ENCODE measurements at places on chromosomes 5 and 9.
A peak's percentile ranks its signal among the peaks of the same experiment; 100 is the strongest.

DNA sequence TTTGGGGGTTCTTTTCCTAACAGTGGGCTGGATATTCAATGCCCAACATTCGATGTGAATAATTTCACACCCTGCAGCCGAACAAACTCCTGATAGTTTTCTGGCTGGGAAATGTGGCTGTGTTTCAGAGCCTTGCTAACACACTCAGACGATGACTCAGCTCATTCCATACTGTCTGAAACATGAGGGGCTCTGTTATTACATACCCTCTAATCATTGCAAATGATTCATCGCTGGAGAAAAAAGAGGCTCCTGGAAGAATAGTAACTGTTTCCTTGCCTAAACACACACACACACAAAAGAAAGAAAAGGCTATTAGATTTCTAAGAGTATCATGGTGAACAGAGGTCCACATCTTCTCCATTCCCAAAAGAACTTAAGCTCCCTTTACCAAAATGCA lies 75.8 kb downstream of the OXCT1 start:
- DNase-seq = no peak

DNA sequence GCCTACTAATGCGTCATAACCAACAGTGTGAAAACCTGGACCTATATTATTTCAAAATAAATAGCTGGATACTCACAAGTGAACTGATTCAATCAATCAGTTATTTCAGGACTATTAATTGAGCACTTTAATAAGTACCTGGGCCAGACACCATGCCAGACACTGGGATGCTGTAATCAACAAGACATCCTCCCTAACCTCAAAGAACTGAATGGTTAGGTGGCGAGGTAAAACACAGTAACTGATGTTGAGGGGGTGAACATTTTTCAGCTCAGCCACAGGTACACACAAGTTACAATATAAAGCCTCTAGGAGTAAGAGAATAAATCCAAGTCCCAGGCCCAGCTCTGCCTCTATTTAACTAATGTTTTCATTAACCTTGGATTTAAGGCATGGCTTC lies 24.0 kb downstream of the CDH6 start:
- no peak for DNase-seq

GRCh38 chr9:86315078-86315477 lies 32.7 kb upstream of the ISCA1 start:
- no peak for DNase-seq

DNA sequence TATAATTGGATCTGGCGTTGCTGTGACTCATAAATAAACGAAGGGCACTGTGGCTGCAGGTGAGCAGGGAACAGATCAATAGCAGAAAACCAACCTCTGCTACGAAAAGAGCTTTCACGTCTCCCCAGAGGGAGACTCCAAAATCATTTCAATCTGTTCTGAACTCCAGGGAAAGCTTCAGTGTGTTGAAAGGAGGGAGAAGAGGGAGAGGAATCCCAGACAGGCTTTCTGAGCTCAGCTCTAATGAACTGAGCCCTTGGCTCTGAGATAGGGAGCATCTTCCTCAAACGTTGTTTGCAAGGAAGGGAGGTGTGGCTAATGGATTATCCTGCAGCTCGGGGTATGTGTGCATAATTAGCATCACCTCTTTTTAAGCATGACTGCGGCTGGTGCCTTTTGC lies 288.0 kb upstream of the IRX4 start:
- no peak for DNase-seq

DNA sequence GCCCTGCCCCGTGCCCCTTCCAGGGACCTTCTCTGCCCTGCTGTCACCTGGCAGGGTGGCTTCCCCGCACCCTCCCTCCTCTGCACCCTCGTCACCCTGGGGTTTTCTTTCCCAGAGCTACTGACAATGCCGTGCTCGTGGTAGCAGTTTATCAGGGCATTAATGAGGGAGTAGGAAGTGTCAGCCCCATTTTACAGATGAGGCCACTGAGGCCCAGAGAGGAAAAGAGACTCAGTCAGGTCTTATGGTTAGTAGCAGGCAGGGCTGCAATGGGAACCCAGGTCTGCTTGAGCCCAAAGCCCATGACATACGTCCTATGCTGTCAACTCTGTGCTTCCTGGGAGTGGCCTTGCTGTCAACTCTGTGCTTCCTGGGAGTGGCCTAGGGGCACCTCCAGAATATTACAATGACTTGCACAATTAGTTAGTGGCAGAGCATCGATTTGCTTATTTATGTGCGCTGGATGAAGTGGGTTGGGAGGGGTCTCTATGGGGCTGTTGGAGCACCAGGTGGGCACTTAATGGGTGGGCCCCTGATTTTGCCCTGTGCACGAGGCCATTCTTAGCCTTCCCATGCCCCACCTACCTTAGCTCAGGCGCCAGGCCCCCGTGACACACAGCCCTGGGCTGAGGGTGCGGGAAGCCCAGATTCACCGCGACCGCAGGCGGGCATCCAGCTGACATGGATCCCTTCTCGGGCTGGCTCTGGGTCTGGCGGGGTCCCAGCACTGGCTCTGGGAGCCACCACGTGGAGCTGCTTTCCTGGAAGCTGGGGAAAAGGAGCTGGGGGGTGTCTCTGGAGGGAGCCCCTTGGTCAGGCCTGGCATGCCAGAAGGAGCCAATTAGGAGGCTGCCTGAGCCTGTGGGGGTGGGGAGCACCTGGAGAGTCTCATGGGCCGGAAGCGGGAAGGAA lies 82.0 kb upstream of the ORM1 start:
- no peak for DNase-seq

GRCh38 chr5:130032807-130033206 lies 128.5 kb downstream of the CHSY3 start:
- DNase-seq = no peak

GRCh38 chr5:148104226-148104625 lies 40.4 kb downstream of the SPINK5 start:
- no peak for DNase-seq

GRCh38 chr5:137611011-137611580 lies 112.0 kb upstream of the SPOCK1 start:
- no peak for DNase-seq

DNA sequence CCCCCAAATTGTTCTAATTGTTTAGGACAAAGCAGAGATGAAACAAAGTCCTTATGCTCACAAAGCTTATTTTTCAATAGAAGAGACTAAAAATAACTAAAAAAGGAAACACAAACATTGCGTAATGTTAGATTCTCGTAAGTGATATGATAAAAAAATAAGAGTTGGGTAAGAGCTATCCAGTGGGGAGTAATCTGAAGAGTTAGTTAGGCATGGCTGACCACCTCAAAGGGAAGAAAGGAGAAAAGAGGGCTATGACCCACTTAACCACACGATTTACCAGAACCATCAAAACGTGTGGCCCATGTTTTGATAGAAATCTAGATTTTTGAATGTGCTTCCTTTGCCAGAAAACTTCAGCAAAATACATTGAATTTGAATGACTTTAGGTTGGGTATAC lies 1296.8 kb upstream of the NUDT12 start:
- DNase-seq = no peak

DNA sequence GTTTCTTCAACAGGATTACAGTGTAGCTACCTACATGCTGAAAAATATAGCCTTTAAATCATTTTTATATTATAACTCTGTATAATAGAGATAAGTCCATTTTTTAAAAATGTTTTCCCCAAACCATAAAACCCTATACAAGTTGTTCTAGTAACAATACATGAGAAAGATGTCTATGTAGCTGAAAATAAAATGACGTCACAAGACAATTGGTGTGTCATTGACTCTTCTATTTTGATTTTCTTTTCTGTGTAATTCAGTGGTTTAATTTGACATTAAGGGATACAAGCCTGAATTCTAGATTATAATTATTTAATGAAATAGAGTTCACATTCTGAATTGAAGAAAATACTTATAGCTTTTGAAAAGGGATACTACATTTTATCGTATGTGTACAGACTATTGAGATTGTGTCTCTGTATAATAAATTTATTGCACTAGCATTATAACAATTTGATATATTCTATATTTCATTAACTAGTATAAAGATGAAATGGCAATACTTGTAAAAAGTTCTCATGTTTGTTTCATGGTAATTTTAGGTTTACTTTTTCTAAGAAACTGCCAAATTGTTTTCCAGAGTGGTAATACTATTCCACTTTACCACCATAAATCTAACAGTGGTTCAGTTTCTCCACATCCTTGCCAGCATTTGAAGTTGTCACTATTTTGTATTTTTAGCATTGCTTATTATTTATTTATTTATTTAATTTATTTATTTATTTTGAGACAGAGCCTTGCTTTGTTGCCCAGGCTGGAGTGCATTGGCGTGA lies 18.7 kb downstream of the ANXA1 start:
- DNase-seq = no peak

DNA sequence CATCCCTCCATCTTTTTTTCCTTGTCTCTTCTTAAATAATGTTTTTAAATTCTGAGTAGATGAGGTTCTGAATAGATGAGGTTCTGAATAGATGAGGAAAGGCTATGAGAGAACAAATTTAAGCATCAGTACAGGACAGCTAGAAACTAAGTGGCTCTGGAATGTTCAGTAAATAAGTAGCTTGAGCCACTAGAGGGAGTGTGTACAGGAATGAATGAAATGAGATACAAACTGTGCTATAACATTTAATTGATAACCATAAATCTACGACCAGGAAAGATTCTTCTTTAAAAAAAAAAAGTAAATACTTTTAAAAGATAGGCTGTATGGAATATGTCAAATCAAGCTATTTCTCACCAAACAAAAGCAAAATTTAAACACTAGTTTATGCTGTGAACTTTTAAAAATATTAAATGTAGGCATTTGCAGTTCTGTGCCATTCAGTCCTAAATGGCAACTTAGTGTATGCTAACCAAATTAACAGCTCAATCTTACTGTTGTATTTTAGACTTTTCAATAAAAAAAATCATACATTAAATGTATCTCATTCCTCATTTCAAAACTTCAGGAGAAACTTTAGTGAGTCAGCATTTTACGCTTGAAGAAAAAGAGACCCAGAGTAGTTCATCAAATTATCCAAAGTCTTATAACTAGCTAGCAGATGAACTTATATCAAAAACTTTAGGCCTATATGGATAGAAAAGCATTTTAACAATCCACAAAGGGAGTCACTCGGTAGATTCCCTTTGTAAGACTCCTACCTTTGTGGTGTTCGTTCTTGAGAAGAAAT lies 70.4 kb upstream of the SNX2 start:
- DNase-seq = no peak

- DNase-seq = no peak
Measured at GRCh38 chr9:21027295-21027694, 4.1 kb downstream of the HACD4 start.

- peak; percentile 26 for DNase-seq
Measured at GRCh38 chr9:133168432-133168831, 4.7 kb upstream of the GBGT1 start.

DNA sequence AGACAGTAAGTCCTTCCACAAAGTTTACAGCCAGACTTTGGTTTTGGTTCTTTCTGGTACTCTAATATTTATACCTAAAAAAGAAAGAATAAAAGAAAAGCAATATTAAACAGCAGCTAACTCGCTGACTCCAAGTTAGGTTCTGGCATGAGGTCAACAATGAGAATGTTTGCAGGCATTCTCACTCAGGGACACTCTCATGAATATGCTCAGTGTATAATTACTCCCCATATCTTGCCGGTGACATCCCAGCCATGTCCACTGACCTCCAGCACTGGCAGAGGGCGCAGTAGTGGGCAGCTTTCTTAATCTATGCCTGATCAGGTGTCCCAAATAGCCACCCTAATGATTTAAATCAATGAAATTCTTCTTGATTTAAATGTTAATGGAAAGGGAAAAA lies 151.5 kb downstream of the BNC2 start:
- no peak for DNase-seq

GRCh38 chr5:41877408-41877807 lies 7.2 kb upstream of the OXCT1 start:
- DNase-seq = no peak

GRCh38 chr5:72749362-72749997 lies 67.0 kb upstream of the TNPO1 start:
- no peak for DNase-seq

GRCh38 chr5:126680191-126680817 lies 79.6 kb downstream of the PHAX start:
- DNase-seq = peak; percentile 22

GRCh38 chr5:74630453-74631066 lies 10.0 kb downstream of the ENC1 start:
- DNase-seq = no peak

DNA sequence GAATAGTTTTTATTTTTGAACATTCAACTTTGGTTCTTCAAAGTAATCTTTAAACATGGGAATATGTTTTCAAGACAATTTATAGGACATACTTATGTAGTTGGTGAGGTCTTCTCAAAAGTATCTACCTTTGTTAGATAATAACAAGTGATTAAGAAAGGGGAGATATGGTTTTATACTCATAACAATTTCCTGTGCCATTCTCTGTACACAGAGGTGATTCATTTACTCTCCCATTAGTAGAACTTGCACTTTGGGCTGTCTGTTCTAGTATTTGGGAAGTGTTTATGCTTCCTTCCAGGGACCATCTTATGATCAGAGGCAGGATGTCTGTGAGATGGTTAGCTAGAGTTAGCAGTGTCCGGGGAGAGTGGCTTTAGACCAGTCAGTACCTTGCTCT lies 15.2 kb downstream of the LSM11 start:
- DNase-seq = no peak

GRCh38 chr9:2024888-2025782 lies 10.0 kb downstream of the SMARCA2 start:
- DNase-seq = no peak

- no peak for DNase-seq
Measured at GRCh38 chr5:164256351-164256750, 750.9 kb downstream of the MAT2B start.

DNA sequence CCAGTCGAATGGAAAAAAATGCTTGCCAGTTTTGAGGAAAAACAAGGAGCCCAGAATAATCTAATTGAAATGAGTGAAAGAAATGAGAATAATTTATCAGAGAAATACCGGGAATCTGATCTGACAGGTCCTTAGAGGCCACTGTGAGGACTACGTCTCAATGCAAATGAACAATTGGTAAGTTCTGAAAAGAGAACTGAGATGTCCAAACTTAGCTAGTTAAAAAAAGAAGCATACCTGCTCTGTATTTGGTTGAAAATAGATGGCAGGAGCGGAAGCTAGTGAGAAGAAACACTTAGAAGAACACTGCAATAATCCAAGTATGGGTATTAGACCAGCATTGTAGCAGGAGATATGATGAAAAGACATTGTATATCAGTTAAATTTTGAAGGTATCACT lies 161.2 kb downstream of the CDH9 start:
- DNase-seq = no peak

DNA sequence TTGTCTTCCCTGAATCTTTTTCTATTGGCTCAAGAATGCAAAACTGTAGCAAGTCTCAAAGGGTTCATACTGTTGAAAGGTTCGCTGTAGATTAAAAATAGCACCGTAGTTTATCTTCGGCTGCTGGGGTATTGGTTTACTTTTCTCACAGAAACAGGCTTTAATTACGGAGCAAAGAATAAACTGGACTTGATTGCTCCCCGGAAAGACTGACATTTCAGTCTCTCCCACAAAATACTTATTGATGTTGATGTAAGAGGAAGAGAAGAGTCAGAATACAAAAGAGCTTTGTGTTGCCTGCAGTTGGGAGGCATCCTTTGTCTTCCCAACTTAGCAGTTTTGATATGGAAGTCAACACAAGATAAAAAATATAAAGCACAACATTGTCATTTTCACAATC lies 183.9 kb upstream of the DMAC1 start:
- DNase-seq = no peak

- no peak for DNase-seq
Measured at GRCh38 chr5:135379046-135379654, 19.9 kb downstream of the MACROH2A1 start.

GRCh38 chr5:150138551-150139265 lies 16.9 kb downstream of the PDGFRB start:
- no peak for DNase-seq

- no peak for DNase-seq
Measured at GRCh38 chr9:84068872-84069271, 88.3 kb downstream of the RMI1 start.
